Endodermal cell (in vitro differentiated cells): ENCODE measurements at places on chromosomes 13 and 19. TPM values are rescaled to one million over a fixed set of nuclear protein-coding genes. Genes with fewer than 3 reads are reported as not detected.

Gene MAP4K1
- total RNA-seq: 12.3 and 14.6 TPM in 2 replicates

Gene IPO5
- 259 to 271 TPM (median 266 TPM) in 3 replicates for total RNA-seq

DNA sequence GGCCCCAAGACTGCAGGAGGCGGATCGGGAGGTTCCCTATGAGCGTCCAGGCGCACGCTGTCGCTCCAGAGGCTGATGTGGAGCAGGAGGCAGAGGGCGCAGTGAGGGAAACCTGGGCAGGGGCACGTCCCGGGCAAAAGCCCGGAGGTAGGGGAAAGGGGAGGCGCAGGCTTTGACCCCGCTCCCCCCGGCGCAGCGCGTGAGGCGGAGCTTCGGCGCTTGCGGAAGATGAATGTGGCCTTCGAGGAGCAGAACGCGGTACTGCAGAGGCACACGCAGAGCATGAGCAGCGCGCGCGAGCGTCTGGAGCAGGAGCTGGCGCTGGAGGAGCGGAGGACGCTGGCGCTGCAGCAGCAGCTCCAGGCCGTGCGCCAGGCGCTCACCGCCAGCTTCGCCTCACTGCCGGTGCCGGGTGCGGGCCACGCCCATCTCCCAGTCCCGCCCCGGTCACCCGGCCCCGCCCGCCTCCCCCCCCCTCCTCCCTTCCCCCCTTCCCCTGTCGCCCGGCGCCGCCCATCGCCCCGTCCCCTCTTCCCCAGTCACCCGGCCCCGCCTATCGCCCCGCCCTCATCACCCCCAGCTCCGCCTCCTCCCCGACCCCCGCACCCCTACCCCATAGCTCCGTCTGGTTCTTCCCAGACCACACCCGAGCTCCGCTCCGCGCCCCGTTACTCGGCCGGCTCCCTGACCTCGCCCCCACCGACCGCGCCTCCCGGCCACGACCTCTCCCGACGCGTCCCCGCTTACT, 4.1 kb downstream of the HMG20B start:
- peak; percentile 95 for DNase-seq

DNA sequence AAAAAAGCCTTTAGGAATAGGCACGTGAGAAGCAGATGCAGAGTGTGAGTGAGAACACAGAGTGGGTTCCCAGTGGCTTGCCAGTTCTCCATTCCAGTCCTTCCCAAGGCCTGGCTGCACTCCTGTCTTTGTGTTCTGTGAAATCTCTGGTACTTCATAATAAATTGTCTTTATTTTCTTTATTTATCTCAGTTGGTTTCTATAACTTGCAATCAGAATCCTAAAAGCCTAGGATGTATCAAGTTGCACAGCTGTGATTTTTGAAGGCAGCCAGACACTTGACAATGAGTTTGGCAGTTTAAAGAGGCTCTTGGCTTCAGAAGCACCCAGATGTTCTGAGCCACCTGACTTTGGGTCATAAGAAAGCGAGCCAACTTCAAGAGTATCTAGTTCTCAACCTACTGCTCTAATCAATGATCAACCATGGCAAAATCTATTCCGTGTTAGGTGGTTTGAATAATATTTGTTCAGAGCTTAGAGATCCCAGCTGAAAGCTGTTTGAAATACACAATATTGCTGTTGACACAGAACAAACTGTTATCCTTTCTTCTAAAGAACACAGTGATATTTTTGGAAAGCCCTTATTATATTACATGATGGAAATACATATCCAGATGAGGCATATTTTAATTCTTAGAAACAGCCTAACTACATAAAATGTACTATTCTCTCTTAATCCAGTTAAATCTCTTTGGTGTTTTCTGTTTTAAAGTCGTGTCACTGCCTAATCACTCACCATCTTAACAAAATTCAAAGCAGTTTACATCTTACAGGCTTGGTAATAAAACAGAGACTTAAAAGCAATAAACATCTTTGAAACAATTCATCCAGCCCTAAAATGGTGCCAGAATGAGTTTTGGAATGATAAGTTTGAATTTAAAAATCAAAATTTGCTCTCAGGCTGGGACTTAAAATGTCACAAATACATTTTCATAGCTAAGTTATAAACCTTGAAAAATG, 483.0 kb upstream of the NBEA start:
- no peak for DNase-seq
